DMS53 (cell line): ENCODE measurements at places on chromosomes 13 and 19.

DNA sequence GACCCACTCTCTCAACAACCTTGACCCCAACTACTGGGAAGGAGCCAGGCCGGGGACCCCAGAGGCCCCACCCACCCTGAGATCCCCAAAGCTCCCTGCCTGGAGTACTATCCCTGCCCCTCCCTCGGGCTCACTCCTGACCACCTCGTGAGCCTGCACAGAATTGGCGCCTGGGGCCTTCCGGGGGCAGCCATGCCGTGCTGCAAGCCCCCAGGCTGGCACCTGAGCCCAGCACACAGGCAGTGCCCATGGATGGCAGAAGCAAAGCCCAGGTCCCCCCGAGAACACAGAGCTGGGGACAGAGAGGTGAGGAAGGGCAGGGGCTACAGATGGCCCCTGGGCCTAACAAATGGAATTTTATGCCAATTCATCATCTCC is 13.9 kb downstream of the LSM4 start:
- no peak for DNase-seq

DNA sequence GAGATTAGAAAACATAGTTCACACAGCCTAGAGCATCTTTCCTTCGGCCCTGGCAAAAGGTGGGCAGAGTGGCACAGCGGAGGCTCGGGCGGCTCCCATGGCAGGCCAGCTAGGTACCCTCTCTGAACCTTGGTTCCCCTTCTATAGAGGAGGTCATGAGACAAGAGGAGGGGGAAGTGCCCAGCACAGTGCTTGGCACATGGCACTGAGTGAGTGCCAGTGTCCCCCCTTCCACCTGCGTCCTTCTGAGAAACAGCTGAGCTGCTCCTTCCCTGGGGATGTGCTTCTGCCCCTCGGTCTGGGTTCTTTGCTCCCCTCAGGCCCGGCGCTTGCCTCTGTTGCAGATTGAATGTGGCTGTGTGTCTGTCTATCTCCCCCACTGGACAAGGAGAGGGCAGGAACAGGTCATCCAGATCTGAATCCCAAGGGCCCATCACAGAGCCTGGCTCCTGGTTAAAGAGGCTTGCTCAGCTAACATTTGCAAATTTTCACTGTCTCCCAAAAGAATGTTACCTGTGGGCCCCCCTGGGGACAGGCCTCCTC is 165.6 kb downstream of the USP12 start:
- DNase-seq = peak; percentile 79

DNA sequence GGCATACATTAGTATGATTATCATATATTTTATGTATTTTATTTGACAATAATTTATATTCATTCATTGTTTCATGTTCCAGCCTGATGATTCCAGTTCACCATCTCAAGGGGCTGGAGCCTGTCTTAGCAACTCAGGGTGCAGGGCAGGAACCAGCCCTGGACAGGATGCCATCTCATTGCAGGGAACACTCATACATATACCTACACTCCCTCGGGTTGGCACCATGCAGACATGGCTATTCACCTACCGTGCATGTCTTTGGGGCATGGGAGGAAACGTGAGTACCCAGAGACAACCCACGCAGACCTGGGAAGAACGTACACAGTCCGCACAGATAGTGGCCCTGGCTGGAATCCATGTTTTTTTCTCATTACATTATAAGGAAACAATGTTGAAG is 151.0 kb upstream of the ZNF536 start:
- no peak for DNase-seq

DNA sequence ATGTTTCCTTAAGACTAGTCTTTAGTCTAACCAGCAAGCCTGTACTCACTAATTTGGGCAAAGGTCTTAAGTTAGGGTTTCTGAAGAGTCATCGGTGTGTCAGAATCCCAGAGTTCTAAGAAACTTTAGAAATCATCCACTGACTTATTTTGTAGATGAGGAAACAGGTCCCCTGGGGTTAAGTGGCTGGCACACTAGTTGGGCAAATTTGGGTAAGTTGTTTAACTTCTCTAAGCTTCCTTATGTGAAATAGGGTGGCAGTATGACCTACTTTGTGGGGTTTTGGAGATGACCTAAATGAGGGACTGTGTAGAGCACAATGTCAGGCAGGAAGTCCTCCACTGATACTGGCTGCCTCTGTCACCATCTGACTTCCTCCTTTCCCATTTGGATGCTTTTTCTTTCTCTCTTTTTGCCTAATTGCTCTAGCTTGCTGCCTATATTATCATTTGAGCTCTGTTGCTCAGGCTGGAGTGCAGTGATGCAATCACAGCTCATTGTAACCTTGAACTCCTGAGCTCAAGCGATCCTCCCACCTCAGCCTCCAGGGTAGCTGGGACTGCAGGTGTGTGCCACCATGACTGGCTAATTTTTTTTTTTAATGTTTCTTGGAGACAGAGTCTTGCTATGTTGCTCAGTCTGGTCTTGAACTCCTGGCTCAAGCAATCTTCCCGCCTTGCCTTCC is 2.3 kb downstream of the ADGRE3 start:
- no peak for DNase-seq

GRCh38 chr13:30810261-30810701 is 74.9 kb downstream of the ALOX5AP start:
- no peak for DNase-seq

DNA sequence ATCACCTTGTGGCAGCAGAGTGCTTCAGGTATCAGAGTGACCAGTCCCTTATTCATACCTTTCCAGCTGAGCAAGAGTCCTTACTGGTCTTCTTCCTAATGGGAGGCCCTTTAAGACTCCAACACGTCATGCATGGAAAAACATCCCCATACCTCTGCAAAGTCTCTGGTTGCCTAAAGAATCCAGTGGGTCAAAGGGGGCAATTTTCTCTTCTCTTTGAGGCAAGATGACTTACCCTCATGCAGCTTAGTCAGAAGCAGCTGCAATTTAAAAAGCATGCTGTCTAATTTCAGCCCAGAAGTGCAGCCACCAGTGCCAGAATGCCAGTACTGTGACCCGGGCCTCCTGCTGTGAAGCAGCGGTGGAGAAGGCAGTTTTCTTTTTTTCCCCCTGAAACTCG is 18.7 kb downstream of the PPP5C start:
- DNase-seq = no peak

- DNase-seq = no peak
Observed at GRCh38 chr19:22601906-22602630, 32.1 kb upstream of the ZNF492 start.

GRCh38 chr19:8069096-8069973 is 16.8 kb downstream of the CCL25 start:
- DNase-seq = peak; percentile 58

- no peak for DNase-seq
Observed at GRCh38 chr13:77118134-77118533, 91.2 kb upstream of the FBXL3 start.

- peak; percentile 56 for DNase-seq
Observed at GRCh38 chr13:51435002-51435578, 17.7 kb downstream of the INTS6 start.

- DNase-seq = peak; percentile 86
Observed at GRCh38 chr19:7505288-7505681, 10.6 kb upstream of the ZNF358 start.

GRCh38 chr19:18697680-18698079 is 14.2 kb downstream of the CRTC1 start:
- peak; percentile 86 for DNase-seq

DNA sequence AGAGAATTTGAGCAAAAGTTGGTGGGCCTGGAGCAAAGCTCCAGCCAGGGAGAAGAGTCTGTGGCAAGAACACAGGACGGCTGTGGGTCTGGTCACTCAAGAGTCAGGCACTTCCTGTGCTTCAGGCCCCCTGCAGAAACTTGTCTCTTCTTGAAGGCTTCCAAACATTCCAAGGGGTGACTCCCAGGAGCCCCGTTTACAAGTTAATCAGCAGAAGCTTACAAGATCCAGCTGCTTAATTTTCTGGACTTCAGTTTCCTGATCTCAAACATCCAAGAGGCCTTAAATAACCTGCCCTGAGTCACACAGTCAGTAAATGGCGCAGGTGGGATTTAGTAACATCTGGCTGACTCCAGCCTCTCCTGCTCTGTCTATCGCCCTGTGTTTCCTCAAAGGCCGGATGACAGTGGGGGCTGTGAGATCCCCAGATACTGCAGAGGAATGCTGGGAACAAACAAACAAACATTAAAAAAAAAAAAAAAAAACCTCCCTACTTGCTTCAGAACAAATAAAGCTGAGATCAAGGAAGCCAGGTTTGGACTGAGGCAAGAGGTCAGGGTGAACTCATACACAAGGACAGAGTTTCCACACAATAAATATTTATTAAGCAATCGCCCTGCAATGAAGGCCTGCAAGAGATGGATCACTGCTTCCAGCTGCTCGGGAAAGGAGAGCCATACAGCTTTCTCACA is 175.4 kb upstream of the RFC3 start:
- peak; percentile 94 for DNase-seq

DNA sequence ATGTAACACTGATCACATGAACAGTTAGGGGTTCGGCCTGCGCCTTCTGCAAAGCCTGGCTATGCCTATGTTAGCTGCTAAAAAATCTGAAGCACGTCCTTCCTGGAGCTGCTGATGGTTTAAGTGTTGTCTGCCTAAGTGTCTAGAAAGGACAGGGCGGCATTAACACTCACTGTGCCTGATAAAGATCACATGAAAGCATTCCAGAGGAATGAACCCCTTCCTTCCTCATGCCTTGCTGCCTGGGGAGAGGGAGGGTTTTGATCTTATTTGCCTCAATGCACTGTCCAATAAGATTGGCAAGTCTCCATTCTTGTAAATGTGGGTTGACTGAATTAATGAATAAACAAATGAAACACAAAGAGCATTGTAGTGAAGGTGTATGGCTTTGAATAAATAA is 5.2 kb downstream of the DOCK9 start:
- DNase-seq = no peak

- no peak for DNase-seq
Observed at GRCh38 chr13:76892488-76892887, 6.3 kb upstream of the KCTD12 start.

DNA sequence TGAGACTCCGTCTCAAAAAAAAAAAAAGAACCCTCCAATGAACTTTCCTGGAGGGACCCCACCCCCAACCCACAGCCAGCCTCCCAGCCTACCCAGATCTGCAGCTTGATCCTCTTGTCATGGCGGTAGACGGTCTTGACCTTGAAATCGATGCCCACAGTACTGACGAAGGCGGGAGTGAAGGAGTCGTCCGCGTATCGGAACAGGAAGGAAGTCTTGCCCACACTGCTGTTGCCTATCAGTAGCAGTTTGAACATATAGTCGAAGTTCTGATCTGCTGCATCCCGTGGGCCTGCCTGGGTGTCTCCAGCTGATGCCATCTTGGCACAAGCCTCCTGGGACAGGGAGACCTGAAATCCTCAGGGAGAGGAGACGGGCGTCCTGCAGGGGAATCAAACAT is 2.4 kb downstream of the RAB3D start:
- DNase-seq = no peak

GRCh38 chr19:38062959-38063761 is 156.2 kb downstream of the SIPA1L3 start:
- DNase-seq = peak; percentile 93

- DNase-seq = no peak
Observed at GRCh38 chr19:34309368-34310138, 55.2 kb downstream of the GARRE1 start.

DNA sequence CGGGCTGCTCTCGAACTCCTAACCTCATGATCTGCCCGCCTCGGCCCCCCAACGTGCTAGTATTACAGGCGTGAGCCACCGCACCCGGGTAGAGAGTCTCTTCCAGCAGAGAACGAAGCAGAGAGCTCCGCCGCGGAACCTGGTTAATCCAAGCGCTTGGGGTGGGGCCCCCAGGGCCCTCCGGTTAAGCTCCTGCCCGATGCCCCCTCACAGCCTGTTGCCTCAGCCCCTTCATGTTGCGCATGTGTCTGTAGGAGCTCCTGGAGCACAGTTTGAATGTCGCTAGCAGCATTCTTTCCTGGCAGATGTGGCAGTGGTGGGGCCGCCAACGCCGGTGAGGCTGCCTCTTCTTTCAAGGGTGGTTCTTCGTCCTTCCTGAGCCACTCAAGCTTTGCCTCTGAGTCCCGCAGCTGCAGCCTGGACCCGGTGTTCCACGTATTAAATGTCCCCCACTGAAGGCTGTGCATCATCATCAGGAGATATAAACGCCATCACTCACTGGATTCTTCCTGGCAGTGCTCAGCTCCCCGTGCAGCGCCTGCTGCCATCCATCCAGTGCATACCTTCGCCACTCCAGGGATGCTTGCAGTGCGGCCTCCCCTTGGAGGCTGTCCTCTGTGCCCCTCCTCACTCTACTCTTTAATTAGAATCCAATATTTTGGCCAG is 1919.3 kb downstream of the PCDH9 start:
- DNase-seq = no peak

DNA sequence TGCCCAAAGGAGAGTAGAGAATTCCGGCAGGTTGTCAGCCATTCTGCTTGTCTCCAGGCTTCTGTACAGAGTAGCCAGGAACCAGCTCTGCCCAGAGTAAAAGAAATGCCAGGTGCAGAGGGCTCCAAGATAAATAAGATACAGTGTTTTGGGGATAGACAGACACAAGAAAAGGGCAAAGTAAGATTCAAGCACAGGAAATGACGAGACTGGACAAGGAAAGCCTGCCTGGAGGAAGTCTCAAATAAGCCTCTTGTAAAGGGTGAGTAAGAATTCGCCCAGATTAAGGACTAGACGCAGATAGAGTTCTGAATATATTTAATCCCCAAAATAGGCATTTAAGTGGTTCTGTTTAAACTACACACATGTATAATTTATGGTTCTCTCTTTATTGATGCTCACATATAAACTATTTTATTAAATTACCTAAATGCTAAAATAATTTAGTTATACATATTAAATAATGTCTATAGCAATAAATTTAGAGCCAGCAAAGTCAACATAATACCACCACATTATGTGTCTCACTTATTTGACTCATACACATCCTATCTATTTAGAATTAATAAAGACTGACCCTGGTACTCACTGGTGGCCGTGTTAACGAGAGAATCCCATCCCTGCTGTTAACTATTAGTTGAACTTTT is 98.4 kb upstream of the RAP2A start:
- no peak for DNase-seq

DNA sequence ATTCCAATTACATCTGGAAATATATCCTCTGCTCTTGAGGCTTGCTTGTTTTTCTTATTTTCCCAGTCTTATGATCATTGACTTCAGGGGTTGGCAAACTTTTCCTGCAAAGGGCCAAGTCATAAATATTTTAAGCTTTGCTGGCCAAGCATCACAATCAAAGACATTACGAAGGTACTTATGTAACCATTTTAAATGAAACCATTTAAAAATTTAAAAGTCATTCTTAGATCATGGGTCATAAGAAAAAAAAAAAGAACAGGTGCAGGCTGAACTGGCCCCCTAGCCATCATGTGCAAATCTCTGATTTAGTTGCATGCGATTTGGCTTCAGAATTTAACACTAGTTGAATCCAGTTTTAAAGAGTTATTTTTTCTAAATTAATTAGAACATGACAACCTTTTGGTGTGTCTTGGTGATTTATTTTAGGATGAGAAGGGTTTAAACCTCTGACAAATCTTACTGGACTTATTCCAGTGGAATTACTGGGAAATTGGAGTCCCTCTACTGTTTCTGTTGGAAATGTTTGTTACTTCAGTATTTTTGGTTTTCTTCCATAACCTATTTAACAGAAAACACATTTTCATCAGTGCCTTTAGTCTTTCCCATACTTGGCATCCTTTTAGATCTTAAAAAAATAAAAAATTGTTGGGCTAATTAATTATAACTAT is 148.1 kb downstream of the NHLRC3 start:
- no peak for DNase-seq

GRCh38 chr13:50592412-50593155 is 250.9 kb downstream of the DLEU7 start:
- no peak for DNase-seq
